Stimulated activated CD4-positive, alpha-beta T cell treated with anti-CD3 and anti-CD28 coated beads, Interleukin-2, amount 100 ng/mL, for 4 hours (primary cell): ENCODE measurements at places on chromosomes 2 and 18.

GRCh38 chr2:72940786-72941185, 23.5 kb downstream of the EMX1 start:
- DNase-seq = no peak

GRCh38 chr2:217248312-217248935, 388.6 kb upstream of the TNP1 start:
- no peak for DNase-seq

GRCh38 chr2:161556440-161556839, 67.8 kb upstream of the SLC4A10 start:
- DNase-seq = no peak

DNA sequence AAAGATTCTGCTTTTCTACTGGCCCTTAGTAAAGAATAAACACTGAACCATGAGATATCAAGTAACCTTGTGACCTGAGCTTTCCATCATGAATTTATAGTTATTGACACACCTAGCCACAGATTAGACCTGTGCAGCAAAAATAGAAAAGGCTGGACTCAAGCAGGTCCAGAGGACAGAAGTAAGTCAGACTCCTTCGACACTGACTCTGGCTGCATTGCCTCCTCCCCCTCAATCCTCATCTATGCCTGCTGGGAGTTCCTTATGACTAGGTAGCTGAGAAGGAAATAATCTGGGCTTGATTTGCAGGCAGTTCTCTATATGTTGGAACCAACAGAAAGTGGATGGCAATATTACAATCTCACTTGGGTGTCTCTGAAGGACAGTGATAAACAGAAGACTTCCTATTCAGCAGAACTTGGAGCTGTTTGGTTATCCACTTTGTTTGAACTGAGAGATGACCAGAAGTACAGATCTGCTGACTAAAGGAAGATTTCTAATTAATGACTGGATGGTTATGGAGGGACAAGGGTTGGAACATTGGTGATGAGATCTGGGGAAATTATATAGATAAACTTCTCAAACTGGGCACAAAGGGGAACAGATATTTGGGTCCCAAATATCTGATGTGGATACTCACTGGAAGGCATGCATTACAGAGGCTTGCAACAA, 39.4 kb downstream of the ARID5A start:
- DNase-seq = no peak

GRCh38 chr18:37922162-37922561, 356.6 kb upstream of the CELF4 start:
- DNase-seq = no peak

DNA sequence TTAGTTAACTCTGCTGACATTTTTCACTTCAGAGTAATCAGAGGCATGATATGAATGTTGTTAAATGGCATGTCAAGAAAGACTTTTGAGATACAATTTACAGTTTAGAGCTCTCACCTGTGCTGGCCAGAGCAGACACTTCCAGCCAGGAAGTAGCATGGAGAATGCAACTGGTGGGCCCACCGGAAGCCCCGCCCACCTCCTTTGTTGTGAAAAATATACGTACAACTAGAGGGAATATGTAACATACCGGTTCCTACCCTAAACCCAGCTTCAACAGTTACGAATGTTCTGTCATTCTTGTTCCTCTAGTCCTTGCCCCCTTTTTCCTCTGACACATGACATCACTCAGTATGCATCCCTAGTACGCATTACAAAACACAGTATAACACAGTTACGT, 70.2 kb upstream of the ITM2C start:
- DNase-seq = no peak

GRCh38 chr18:40631319-40631718, 1323.7 kb upstream of the PIK3C3 start:
- DNase-seq = no peak

- DNase-seq = no peak
Observed at GRCh38 chr2:212451786-212452231, 86.8 kb downstream of the ERBB4 start.

- DNase-seq = no peak
Observed at GRCh38 chr2:126990200-126990599, 91.5 kb downstream of the TEX51 start.

DNA sequence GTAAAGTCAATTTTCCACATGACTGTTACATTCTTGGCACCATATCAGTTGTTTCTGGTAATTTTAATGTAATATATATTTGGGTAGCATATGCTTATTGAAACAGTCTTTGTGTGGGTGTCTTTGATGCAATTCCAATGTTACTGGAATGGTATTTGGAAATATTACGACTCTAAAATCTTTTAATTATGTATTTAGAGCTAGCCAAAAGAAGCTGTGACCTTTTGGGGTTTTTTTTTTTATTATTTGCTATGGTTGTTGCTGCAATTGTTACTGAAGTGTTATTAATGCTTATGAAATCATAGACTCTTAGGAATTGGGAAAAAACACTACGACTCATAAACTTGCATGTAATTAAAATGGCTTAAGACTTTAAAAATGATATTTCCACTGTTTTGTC, 95.9 kb downstream of the AOX1 start:
- no peak for DNase-seq

- no peak for DNase-seq
Observed at GRCh38 chr18:49976795-49977560, 163.6 kb upstream of the ACAA2 start.

DNA sequence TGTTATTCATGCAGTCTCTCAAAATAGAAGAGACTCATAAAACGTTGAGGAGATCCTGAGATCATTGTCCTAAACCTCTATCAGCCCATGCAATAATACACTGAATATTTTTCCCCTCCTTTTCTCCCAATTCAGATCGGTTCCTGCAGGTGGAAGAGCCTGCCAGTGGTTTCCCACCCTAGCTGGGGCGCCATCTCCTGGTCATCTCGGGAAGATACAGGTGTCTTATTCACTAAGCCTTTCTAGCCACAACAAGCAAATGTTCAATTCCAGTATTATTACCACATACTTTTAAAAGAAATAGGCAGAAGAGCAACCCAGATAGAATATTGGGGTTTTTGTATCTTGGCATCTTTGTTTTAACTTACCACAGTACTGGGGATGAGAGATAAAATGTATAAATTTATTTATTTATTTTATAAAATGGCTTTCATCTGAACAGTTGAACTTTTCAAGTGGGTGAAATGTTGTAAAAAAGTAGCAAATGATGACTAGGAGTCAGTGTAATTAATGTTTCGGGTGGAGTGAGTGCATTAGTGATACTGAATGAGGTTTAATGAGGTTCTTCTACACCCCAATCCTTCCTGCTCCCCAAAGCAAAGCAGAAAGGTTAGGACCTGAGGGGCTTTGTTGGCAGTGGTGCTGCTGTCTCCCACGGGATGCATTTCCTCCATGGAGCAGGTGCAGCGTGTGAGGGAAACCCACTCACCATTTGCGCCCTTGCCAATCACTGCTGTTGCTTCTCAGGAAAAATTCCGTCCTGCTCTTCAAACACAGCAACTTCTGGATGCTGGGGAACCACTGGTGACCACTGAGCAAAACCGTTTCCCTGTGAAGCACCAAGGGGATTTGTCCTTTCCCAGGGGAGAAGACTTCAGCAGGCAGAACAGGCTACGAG, 147.1 kb upstream of the FHL2 start:
- DNase-seq = peak; percentile 41

DNA sequence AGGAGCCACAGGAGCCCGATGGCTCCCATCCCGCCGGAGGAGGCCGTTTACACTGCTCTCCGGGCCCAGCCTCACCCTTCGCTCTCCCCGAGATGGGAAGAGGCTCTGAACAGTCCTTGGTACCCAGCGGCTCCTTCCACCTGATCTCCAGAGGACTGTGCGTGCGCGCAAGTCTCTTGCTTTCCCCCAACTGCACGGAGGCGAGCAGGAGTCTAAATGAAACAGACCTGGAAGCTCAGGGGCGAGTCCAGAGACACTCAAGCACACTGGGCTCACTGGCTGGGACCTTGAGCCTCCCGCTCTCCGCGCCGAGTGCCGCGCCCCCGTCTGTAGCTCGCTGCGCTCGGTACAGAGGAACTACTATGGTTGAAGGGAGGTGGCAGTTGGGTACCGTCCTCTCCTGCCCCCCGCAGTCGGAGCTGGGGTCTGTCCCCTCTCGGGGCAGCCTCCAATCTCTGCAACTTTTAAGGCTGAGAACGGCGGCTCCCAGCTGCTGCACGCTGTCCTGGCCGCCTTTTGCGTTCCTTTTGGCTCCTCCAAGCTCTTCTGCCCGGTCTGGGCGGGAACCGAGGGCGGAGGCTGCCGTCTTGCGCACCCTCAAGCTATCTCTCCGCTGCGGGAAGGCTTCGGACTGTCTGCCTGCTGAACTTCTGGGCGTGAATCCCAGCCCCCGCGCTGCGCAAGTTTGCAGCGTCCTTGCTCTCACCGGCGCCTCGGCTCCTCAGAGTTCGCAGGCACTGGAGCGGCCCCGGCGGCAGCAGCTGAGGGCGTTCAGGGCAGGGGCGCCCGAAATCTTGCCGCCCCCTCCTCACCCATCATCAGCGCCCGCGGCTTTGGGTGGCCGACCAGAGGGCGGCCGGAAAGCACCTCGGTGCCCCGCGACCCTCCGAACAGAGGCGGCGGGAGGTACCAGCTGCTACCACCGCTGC, 491 bp downstream of the ALK start:
- DNase-seq = no peak

- no peak for DNase-seq
Observed at GRCh38 chr2:219350710-219351221, 18.2 kb upstream of the RESP18 start.

GRCh38 chr2:1869987-1870386, 125.7 kb upstream of the PXDN start:
- no peak for DNase-seq

- DNase-seq = peak; percentile 50
Observed at GRCh38 chr2:112646102-112646719, 472 bp downstream of the SLC20A1 start.

- DNase-seq = no peak
Observed at GRCh38 chr2:121698318-121698930, 38.3 kb downstream of the NIFK start.

- DNase-seq = peak; percentile 17
Observed at GRCh38 chr2:44941551-44942234, at the start of gene SIX3. Gene SIX3 (plus strand): TSS chr2:44941702. CDS start chr2:44942105, 403 bp downstream.

- no peak for DNase-seq
Observed at GRCh38 chr2:201219328-201220096, 36.6 kb downstream of the CASP10 start.

GRCh38 chr18:8620845-8621244, 11.6 kb downstream of the RAB12 start:
- no peak for DNase-seq
